ENCODE measurements at places on chromosomes 2 and 18. TPM values are rescaled to one million over a fixed set of nuclear protein-coding genes. Genes with fewer than 3 reads are reported as not detected.

The RALB gene
- total RNA-seq, result 36.7 TPM

The LRP2 gene
- 0.44 TPM for total RNA-seq

The SH2D6 gene
- 0.52 TPM for total RNA-seq

The UGGT1 gene
- 56.3 TPM for total RNA-seq

- no peaks in the 10 kb centered on the region for H3K36me3 ChIP-seq
- H3K4me1 ChIP-seq, result peaks cover 17% of the 10 kb centered on the region
- DNase-seq, result peak; percentile 66
- peak overlapping the region; percentile 47 for H3K27ac ChIP-seq
- H3K27me3 ChIP-seq, result peaks cover 13% of the 10 kb centered on the region
These were observed 394.1 kb upstream of the ATP5MC3 start for GRCh38 chr2:175575346-175576258.

DNA sequence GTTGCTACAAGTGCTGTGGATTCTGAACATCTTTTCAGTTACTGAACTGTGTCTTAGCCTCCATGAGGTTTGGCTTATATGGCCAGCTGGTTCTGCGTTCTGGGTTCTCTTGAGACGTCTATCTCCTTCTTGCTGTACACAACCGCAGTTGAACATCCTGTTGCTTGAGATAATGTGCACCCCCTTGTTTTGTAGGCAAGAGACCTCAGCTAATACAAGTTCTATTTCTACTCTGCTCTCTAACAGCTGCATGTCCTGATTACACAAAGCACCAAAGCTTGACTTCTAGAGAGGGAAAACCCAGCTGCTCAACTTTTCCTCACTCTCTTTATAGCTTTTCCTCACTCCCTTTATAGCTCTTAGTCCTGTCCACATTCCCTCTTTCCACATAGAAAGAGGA, 176.0 kb downstream of the LTBP1 start:
- no peak overlapping the region for H3K4me3 ChIP-seq
- no peaks in the 10 kb centered on the region for H3K36me3 ChIP-seq
- no peak overlapping the region for H3K27ac ChIP-seq
- DNase-seq, result no peak
- peaks cover 9% of the 10 kb centered on the region for H3K27me3 ChIP-seq

DNA sequence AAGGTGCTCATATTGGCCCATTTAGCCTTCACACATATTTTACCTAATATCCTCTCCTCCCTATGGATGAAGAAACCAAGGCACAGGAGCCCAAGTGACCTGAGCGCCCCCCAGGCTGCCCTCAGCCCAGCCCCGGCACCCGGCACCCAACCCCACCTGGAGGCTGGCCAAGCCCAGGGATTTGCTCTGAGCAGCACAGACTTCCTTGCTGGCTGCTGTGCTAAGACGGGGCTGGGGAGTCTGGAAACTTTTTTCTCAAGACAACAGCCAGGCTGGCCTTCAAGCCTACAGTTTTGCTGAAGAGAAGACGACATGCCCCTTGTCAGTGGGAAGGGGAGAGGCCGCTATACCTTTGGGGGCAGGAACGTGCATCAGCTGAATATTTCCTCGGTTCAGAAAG, 52.7 kb upstream of the LAMA1 start:
- H3K27ac ChIP-seq, result no peak overlapping the region
- no peak for DNase-seq

- no peak for DNase-seq
- H3K4me3 ChIP-seq, result no peak overlapping the region
- H3K27ac ChIP-seq, result no peak overlapping the region
- peaks cover 3% of the 10 kb centered on the region for H3K4me1 ChIP-seq
These were observed 174.9 kb downstream of the EPHA4 start for GRCh38 chr2:221397187-221397586.

- H3K4me1 ChIP-seq, result peaks cover 21% of the 10 kb centered on the region
- no peak overlapping the region for H3K27ac ChIP-seq
- DNase-seq, result no peak
- no peaks in the 10 kb centered on the region for H3K36me3 ChIP-seq
- no peak overlapping the region for H3K4me3 ChIP-seq
These were observed 96.0 kb downstream of the RHOB start for GRCh38 chr2:20542746-20543468.

DNA sequence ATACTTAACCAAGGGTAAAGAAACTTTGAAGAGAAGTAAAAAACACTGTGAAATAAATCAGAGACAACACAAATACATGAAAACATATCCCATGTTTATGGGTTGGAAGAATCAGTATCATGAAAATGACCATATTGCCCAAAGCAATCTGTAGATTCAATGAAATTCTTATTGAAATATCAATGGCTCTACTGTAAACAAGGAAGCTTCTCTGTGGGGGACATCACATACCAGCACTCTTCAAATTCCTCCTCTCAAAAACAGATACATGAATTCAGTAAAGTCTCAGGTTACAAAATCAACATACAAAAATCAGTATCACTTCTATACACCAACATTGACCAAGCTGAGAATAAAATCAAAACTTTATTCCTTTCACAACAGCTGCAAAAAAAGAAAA, 63.5 kb upstream of the CNTNAP5 start:
- no peaks in the 10 kb centered on the region for H3K27me3 ChIP-seq
- H3K4me3 ChIP-seq, result no peak overlapping the region
- no peaks in the 10 kb centered on the region for H3K36me3 ChIP-seq
- DNase-seq, result no peak
- H3K27ac ChIP-seq, result no peak overlapping the region
- H3K4me1 ChIP-seq, result no peaks in the 10 kb centered on the region

DNA sequence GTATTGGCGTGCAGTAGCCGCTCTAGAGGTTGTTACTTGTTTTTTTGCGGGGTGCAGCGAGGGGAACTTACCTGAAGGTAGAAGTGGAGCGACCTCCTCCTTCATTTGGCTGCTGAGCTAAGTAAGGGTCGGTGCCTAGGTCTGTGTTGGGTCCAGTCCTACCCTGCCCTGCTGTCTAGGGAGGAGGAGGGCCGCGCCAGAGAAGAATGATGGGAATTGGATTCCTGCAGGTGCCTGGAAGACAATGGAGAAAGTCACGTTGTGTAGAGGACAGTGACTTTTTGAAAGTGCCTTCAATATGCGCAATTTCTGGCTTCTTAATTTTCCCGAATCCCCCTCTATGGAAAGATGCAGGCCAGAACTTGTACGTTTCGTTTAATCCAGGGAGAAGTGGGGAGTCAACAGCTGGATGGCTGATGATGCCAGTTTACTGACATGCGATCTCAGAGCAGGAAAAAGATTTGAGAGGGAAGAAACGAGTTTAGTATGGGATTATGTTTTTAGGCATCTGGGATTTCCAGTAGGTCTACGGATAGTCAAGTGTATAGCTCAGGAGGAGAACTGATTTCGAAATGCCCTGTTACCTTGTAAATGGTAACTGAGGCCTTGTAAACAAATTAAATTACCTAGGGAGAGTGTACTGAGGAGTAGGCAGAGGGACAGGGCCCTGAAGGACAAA, 653 bp downstream of the MRPS9 start:
- H3K36me3 ChIP-seq, result peaks cover 4% of the 10 kb centered on the region
- DNase-seq, result no peak
- peaks cover 22% of the 10 kb centered on the region for H3K4me1 ChIP-seq
- H3K27me3 ChIP-seq, result no peaks in the 10 kb centered on the region

GRCh38 chr18:77162580-77162979, 30.0 kb upstream of the MBP start:
- H3K36me3 ChIP-seq, result no peaks in the 10 kb centered on the region
- peaks cover 2% of the 10 kb centered on the region for H3K4me1 ChIP-seq
- no peak overlapping the region for H3K4me3 ChIP-seq
- no peak overlapping the region for H3K27ac ChIP-seq
- H3K27me3 ChIP-seq, result peaks cover 3% of the 10 kb centered on the region
- DNase-seq, result no peak

GRCh38 chr2:22887426-22887825, 497.6 kb upstream of the KLHL29 start:
- H3K27me3 ChIP-seq, result no peaks in the 10 kb centered on the region
- no peak overlapping the region for H3K27ac ChIP-seq
- no peaks in the 10 kb centered on the region for H3K4me1 ChIP-seq
- H3K4me3 ChIP-seq, result no peak overlapping the region
- no peak for DNase-seq

GRCh38 chr2:191885098-191885497, 38.2 kb upstream of the CAVIN2 start:
- H3K27me3 ChIP-seq, result no peaks in the 10 kb centered on the region
- no peak for DNase-seq
- H3K4me1 ChIP-seq, result no peaks in the 10 kb centered on the region
- H3K4me3 ChIP-seq, result no peak overlapping the region
- H3K27ac ChIP-seq, result no peak overlapping the region
- no peaks in the 10 kb centered on the region for H3K36me3 ChIP-seq
